ENCODE measurements at places on chromosomes 1 and 21. TPM values are rescaled to one million over a fixed set of nuclear protein-coding genes. Genes with fewer than 3 reads are reported as not detected.
A peak's percentile ranks its signal among the peaks of the same experiment; 100 is the strongest.

GRCh38 chr1:1048765-1049164 is 25.3 kb downstream of the RNF223 start:
- H3K27me3 ChIP-seq, result no peaks in the 10 kb centered on the region
- no peaks in the 10 kb centered on the region for H3K36me3 ChIP-seq
- DNase-seq, result no peak
- H3K4me3 ChIP-seq, result no peak overlapping the region
- peaks cover 6% of the 10 kb centered on the region for H3K4me1 ChIP-seq

- peaks cover 11% of the 10 kb centered on the region for H3K36me3 ChIP-seq
- H3K4me3 ChIP-seq, result no peak overlapping the region
- H3K27ac ChIP-seq, result no peak overlapping the region
- H3K4me1 ChIP-seq, result no peaks in the 10 kb centered on the region
- H3K27me3 ChIP-seq, result no peaks in the 10 kb centered on the region
These were observed 42.0 kb upstream of the LDLRAP1 start for GRCh38 chr1:25501235-25502058.

GRCh38 chr1:5911871-5912271 is 80.4 kb downstream of the NPHP4 start:
- DNase-seq, result no peak
- H3K4me1 ChIP-seq, result peaks cover 6% of the 10 kb centered on the region
- no peak overlapping the region for H3K4me3 ChIP-seq
- no peak overlapping the region for H3K27ac ChIP-seq

DNA sequence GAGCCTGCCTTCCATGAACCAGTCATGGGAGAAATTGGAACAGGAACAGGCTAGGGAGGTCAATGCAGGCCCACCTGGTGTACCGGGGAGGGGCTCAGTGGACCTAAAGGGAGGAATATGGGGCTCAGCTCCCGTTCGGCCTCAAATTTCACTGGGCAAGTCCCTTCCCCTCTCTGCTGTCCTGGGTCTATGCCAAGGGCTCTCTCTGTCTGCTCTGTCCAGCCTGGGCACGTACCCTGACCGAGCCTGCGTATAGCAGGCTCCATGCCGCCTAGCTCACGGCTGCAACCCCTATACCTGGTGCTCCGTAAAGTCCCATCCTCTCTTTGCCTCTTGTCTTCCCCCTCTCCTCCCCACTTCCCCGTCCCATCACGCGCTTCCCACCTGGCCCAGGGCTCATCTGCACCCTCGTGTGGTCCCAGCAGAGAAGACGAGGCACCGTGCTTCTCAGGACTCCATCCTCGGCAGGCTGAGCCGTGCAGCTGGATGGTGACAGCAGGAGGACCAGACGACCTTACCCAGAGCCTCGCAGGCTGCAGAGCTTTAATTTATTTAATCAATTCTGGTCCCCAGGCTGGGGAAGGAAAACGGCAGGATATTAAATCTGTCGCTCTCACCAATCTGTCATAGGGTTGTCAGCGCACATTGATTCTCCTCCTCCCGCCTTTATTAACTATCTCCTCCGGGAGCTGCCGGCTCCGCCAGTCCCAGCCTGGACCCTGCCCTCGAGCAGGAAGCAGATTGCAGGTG is 25.0 kb upstream of the DISP3 start:
- no peak overlapping the region for H3K27ac ChIP-seq
- H3K4me1 ChIP-seq, result no peaks in the 10 kb centered on the region
- peaks cover 28% of the 10 kb centered on the region for H3K27me3 ChIP-seq

Gene OR6N1
- total RNA-seq, result not detected

DNA sequence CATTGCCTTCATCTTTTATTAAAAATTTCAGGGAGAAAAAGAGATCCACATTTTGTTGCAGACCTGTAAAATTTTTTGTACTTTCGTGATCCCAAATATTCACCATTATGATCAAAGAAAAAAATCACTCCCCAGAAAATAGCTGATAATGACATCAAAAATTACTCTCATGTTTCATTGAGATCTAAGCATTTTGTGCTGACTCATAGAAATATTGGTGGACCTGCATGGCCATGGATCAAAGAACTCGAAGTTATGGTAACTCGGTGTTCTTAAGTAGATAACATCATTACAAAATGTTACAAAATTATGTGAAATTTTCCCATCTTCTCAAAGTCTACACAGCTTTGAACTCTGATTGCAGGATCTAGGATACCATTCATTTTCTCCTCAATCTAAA is 135.8 kb downstream of the PTGER3 start:
- no peak overlapping the region for H3K4me3 ChIP-seq
- peaks cover 64% of the 10 kb centered on the region for H3K4me1 ChIP-seq
- H3K36me3 ChIP-seq, result peaks cover 12% of the 10 kb centered on the region
- peak overlapping the region; percentile 98 for H3K27ac ChIP-seq

DNA sequence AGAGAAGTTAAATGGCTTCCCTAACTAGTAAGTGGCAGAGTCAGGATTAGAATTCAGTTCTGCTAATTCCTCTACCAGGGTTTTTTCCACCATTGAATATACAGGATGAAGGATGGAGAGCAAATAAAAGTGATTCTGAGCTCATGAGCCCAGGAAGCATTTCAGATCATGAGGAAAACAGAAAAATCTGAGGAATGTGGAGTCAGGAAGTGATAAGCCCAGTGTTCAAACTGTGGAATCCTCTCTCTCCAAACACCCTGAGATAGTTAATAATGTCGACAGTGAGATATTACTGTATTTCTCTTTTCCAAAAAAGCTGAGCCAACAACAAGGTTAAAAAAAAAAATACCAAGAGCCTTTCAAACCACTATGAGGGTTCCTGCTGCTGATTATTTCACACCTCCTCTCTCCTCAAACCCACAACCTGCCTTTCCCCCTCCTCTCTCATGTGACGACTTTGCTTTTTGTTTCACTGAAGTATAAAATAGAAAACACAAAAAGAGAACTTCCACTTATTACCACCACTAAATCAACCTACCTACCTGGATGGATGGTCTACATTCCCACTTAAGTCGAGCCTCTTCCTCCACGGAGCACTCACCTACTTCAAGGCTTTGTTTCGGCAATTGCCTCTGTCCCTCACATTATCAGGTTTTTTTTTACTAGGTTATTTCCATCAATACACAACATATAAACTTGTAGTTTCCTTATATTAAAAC is 8.9 kb downstream of the SLAMF1 start:
- H3K4me3 ChIP-seq, result peak overlapping the region; percentile 76
- peaks cover 75% of the 10 kb centered on the region for H3K4me1 ChIP-seq
- no peaks in the 10 kb centered on the region for H3K27me3 ChIP-seq
- DNase-seq, result peak; percentile 84
- peaks cover 19% of the 10 kb centered on the region for H3K36me3 ChIP-seq
